ENCODE measurements at places on chromosomes 5 and 9. TPM values are rescaled to one million over a fixed set of nuclear protein-coding genes. Genes with fewer than 3 reads are reported as not detected.

The NME5 gene
- total RNA-seq = 4.7 TPM

The FAM78A gene
- total RNA-seq = 47.3 TPM

The MIER3 gene
- total RNA-seq = 13.4 TPM

The FAM81B gene
- 6.2 TPM for total RNA-seq

DNA sequence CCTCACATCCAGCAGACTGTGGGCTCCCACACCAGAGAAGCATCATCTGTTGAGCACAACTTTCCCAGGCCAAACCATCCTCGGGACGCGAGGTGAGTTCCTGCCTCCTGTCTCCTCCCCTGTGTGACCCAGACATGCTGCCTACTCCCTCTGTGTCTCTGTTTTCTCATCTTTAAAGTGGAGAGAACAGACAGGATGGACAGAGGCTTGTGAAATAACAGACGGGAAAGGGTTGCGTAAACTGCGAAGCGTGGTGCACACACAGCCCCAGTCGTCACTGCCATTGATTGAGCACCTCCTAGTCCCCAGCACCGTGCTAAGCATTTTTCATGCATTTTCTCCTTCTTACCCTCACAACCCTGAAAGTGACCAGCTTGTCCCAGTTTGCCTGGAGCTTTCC lies 52.1 kb upstream of the LMX1B start:
- H3K36me3 ChIP-seq = no peaks in the 10 kb centered on the region
- H3K4me1 ChIP-seq = no peaks in the 10 kb centered on the region
- H3K4me3 ChIP-seq = no peak overlapping the region
- peaks cover 68% of the 10 kb centered on the region for H3K27me3 ChIP-seq

- no peaks in the 10 kb centered on the region for H3K27me3 ChIP-seq
- no peaks in the 10 kb centered on the region for H3K36me3 ChIP-seq
- DNase-seq = no peak
- peaks cover 11% of the 10 kb centered on the region for H3K4me1 ChIP-seq
Observed at GRCh38 chr9:68552700-68553476, 12.2 kb upstream of the TMEM252 start.

- H3K4me1 ChIP-seq = peaks cover 18% of the 10 kb centered on the region
- DNase-seq = no peak
- no peak overlapping the region for H3K4me3 ChIP-seq
- H3K36me3 ChIP-seq = no peaks in the 10 kb centered on the region
Observed at GRCh38 chr5:137254119-137255090, 244.7 kb downstream of the SPOCK1 start.

DNA sequence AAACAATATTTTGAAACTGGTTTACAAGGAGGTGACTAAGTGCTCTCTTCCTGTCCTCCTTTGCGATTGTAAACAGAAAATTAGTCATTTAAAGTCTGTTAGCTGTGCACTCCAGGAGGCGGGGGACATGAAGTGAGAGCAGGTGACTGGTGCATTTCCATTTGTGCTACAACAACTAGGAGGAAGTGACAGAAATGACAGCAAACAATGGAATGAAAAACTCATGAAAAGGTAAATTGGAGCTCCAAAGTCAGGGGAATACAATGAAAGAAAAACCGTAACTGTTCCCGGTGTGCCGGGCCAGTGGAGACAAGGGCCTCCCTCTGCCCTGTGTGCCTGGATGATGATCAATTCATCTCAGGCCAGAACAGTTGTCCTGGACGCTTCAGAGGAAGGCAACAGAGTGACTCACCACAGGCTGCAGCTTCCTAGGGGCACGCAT lies 439.9 kb downstream of the GADD45G start:
- H3K36me3 ChIP-seq = no peaks in the 10 kb centered on the region
- H3K4me3 ChIP-seq = no peak overlapping the region
- DNase-seq = no peak
- no peaks in the 10 kb centered on the region for H3K27me3 ChIP-seq
- H3K4me1 ChIP-seq = no peaks in the 10 kb centered on the region

- H3K36me3 ChIP-seq = no peaks in the 10 kb centered on the region
- DNase-seq = no peak
- H3K4me1 ChIP-seq = peaks cover 27% of the 10 kb centered on the region
- no peak overlapping the region for H3K27ac ChIP-seq
Observed at GRCh38 chr5:142506046-142506445, 179.8 kb downstream of the FGF1 start.

- no peak overlapping the region for H3K4me3 ChIP-seq
- peak overlapping the region; percentile 90 for H3K27ac ChIP-seq
- DNase-seq = peak; percentile 79
- H3K4me1 ChIP-seq = peaks cover 67% of the 10 kb centered on the region
- H3K27me3 ChIP-seq = no peaks in the 10 kb centered on the region
Observed at GRCh38 chr9:127128341-127129072, 6.1 kb upstream of the ANGPTL2 start.

DNA sequence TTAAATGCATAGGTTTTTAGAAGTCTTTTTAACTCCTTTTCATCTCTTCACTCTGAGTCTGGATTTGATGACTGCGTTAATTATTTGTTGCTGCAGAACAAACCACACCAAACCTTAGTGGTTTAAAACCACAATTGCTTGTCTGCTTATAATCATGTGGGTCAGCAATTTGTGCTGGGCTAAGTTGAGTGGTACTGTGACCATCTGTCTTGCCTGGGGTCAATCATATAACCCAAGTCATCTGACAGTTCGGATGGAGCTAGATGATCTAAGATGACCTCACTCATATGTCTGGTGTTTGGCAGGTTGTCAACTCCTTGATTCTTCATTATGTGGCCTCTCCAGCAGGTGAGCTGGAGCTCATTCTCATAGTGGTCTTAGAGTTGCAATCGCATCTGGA lies 219.1 kb upstream of the ELAVL2 start:
- DNase-seq = no peak
- H3K27ac ChIP-seq = no peak overlapping the region
- no peaks in the 10 kb centered on the region for H3K4me1 ChIP-seq
- no peaks in the 10 kb centered on the region for H3K27me3 ChIP-seq

DNA sequence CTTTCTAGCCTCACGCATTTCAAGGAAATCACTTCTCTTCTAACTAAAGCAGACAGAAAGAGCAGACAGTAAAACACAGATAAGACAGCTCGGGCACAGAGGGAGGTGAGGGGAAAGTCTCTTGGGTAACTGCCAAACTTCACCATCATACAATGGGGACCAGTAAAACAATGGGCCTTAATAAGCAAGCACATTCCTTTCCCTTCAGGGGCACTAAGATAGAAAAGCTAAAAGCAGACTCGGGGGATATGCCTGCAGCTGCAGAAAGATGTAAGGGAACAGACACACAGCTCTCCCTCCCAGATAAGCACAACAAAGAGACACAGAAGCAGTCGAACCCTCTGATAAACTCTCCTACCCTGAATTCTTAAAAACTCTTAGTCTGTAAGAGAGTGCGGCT lies 15.6 kb upstream of the CKS2 start:
- no peaks in the 10 kb centered on the region for H3K27me3 ChIP-seq
- H3K36me3 ChIP-seq = no peaks in the 10 kb centered on the region
- no peak overlapping the region for H3K27ac ChIP-seq
- H3K4me3 ChIP-seq = no peak overlapping the region
- H3K4me1 ChIP-seq = no peaks in the 10 kb centered on the region

DNA sequence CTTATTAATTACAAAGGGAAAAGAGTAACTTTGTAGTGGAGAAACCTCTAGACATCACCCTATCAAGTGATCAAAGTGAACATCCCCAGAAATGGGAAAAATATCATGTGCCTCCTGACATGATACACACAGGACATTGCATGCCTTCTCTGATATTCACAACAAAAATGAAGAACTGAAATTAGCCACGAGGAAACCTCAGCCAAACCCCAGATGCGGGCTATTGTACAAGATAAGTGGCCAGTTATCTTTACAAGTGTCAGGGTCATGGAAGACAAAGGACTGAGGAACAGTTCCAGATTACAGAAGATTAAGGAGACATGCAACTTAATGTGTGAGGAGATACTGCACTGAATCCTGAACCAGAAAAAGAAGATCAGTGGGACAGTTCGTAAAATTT lies 23.8 kb upstream of the NPM1 start:
- no peaks in the 10 kb centered on the region for H3K36me3 ChIP-seq
- no peak overlapping the region for H3K4me3 ChIP-seq

DNA sequence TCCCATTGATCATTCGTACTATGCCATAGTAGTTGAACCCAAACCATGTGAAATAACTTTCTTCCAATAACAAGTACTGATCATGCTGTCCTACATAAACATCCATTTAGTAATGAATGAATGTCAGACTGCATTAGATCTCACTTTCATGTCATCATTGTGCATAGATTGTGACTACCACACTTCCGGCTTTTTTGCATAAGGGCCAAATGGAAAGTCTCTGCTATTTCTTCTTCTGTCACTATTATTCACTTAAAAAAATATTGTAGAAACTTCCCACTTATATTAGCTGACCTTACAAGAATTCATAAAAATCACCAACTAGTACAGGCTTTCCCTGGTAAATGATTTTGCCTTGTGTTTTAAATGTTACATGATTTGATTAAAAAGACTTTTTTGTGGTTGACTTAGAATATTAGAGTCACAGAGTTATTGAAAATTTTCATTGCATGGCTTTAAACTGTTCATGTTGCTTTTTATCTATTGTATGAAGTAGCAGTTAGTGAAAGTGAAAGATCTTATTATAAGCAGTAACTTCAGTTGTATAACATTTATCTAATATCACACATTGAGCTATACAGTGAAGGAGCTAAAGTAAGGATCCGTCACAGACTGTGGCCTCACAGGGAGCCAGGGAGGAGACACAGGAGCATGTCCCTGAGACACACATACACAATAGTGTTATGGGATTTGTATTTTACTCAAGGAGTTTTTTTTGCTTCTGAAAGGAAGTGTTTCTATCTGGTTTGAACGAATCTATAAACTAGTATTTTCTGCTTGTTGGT lies 33.9 kb downstream of the LMNB1 start:
- no peak overlapping the region for H3K27ac ChIP-seq
- H3K27me3 ChIP-seq = no peaks in the 10 kb centered on the region
- H3K36me3 ChIP-seq = no peaks in the 10 kb centered on the region
